ENCODE measurements at places on chromosomes 16 and 17. TPM values are rescaled to one million over a fixed set of nuclear protein-coding genes. Genes with fewer than 3 reads are reported as not detected.

The TMEM92 gene
- total RNA-seq = not detected

The HS3ST2 gene
- total RNA-seq = not detected

The CA7 gene
- total RNA-seq = not detected

The CCL4 gene
- not detected for total RNA-seq

The CACNG5 gene
- total RNA-seq = not detected

The LGALS9B gene
- not detected for total RNA-seq

The METTL9 gene
- 165 TPM for total RNA-seq

The C17orf100 gene
- total RNA-seq = 0.22 TPM

All from lung microvascular endothelial cell (primary cell).